AG04450 (cell line): ENCODE measurements at places on chromosomes 4 and X.

DNA sequence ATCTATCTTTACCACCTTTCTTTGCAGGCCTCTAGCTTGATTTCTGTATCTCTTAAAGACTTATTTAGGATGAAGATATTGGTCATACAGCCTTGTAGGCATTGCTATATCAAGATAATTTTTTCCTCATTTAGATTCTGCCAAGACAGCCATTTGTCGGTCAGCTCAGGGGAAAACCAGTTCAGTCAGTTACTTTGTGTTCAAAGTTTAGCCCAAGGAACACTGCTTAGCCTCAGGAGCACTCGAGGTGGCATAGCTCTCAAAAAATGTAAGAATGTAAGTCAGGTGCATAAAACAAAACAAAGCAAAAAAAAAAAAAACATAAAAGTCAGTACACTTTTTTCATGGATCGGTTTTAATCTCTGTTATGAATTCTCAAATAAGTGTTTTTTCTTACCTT, 43.4 kb downstream of the NRK start:
- DNase-seq, result no peak

GRCh38 chrX:48681539-48682183, 1.9 kb upstream of the WAS start:
- no peak for DNase-seq

DNA sequence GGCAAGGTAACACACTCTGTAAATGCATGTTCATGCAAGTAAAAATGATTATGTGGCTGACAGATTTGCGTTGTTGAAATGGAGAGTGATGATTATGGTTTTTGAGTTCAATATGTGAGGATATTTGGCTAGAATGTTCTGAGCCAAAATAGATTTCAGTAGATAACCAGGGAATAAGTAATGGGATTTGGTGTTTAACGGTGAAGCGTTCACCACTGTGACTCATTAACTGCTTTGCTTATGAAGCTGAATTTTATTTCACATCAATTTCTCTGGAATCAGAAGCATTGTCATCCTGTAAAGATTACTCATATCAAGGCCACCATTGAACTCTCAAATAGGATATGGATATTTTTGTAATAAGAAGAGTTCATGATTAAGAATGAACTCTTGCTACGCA, 11.7 kb downstream of the AFP start:
- no peak for DNase-seq

DNA sequence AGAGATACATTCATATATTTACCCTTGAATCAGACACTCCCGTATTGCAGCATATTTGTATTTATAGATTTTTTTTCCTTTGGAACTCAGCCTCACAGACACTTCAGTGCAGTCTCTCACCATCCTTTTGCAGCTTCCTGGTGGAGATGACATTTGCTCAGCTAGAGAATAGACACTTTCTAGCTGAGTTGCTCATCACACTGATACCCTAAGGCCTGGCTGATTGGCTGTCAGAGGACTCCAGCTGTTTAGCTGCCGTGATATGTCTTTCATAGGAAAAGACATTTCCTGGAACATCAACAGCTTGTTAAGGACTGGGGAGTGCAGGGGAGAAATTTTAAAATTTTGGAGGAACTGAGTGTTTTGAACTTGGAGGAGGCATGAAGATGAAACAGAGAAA, 429.6 kb downstream of the SMARCA1 start:
- DNase-seq, result no peak

- no peak for DNase-seq
Measured at GRCh38 chrX:151694661-151695582, at the start of gene PRRG3. PRRG3 (plus strand) TSS chrX:151695458; CDS start chrX:151698815, 3,357 bp downstream.

DNA sequence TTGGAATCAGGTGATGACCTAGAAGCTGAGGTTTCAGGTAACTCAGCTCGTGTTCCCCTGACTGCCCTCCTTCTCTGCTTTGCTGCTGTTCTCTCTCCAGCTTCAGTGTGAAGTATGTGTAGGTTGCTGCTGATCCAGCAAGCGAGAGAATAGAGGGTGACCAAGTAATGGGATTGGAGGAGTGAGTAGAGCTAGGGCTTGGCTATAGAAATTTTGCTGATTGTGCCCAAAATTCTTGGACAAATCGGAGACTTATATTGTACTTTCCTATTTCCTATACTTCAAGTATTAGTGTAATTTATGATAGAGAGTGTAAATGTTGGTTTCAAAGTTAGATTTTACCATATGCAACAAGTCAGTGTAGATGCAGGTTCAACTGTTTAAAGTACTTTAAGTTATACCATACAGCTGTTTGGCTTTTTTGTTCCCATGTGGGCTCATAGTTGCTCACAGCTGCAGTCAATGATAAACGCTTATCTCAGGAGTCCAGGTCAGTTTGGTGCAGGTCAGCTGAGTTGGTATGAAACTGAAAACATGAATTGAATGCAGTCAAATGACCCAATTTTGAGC, 48.0 kb downstream of the RAPGEF2 start:
- no peak for DNase-seq

DNA sequence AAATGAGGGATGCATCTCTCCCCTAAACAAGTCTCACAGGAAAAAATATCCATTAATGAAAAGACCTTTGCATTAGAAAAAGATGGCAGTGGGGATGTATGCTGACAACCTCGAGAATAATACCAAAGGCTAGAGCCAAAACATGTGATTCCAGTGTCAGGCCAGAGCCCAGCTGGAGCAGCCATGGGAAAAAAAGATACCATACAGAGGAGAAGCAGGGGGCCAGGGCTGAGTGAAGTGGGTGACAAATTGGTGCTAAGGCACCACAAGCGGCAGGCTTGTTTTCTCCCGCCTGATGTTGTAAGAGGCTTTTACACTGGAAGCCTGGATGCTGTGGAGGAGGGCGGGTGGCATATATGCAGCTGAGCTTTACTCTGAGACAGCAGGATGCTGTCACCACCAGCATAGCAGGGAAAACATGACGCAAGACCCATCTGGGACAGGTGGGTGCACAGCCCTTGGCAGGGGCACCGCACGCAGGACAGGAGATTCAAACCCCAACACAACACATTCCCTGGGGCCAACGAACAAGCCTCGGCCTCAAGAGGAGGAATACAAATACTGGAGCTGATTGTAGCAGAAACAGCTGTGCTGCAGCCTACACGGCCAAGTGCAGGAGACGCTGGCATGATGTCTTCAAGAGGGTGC, 91.9 kb downstream of the TSPAN5 start:
- no peak for DNase-seq

DNA sequence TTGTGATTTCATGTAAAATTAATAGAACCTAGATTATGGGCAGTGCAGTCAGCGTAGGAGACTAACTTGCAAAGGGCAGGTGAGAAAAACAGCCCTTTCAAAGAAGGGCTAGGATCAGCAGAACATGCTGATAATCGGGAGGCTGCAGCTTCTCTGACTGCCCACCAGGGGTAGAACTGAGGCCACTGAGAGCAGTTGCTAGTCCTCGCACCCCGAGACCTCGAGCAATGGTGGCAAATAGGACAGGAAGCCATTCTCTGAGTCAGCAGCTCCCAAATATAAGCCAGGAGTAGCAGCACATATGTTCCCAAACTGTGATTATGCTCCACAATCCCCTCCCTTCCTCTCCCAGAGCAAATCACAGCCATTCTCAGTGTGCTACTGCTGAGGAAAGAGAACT, 186.5 kb downstream of the MSL3 start:
- DNase-seq, result no peak

- no peak for DNase-seq
Measured at GRCh38 chrX:19805046-19805690, 82.2 kb downstream of the SH3KBP1 start.

DNA sequence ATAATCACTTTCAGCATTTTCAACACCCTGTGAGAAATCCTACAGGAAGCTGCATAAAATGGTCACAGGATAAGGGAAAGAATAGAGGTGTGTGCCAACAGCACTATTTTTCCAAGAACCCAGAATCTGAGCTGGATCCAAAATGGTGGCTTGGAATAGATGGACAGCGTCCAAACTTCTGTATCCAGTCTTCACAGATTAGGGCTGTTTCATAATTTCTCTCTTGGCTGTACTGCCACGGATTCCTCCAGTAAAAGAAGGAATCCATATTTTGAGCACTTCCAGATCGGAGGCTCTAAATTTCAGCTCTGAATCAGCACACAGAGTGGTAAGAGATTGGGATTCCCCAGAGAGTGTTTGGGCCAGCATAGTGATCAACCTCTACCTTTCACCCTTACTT, 12.2 kb downstream of the MAOB start:
- no peak for DNase-seq

GRCh38 chrX:148600131-148600530, 99.7 kb downstream of the AFF2 start:
- DNase-seq, result no peak

GRCh38 chr4:143183513-143184216, 1.1 kb upstream of the USP38 start:
- no peak for DNase-seq

- DNase-seq, result no peak
Measured at GRCh38 chr4:83125738-83126141, 11.2 kb upstream of the PLAC8 start.

DNA sequence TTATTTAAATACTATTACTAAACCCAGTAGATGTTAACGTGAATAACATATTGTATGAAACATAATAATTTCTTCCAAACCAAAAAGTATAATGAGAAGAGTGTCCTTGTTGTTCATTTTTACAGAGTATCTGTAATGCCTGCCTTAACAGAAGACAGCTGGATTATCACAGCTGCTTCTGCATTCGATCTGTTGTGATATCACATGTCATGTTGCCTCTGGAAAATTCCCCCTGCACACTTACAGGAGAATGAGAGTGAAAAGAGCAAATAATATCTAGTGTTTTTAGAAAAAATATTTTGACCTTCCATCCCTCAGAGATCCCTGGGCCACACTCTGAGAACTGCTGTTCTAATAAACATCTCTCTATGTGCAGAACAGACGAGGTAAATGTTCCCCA, 240.1 kb upstream of the NOCT start:
- no peak for DNase-seq

- no peak for DNase-seq
Measured at GRCh38 chrX:8760021-8760420, 28.1 kb upstream of the ANOS1 start.

GRCh38 chrX:122641826-122642225, 542.3 kb upstream of the GRIA3 start:
- no peak for DNase-seq

DNA sequence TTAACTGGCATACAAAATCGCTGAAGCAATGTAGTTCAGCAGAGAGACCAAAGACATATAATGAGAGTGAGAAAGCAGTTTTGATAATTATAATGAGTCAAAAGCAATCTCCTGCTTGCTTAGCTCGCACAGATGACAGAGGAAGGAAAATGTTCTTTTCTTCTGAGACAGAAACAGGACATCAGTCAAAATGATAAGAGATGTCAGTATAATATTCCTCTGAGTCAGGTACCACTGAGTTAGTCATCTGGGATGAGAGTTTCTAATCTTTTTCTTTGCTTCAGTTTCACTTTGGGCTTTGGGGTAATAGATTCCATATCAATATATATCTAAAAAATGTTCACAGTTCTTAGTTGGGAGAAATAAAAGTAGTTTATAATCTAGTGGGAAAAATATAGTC, 387.2 kb downstream of the PCDH7 start:
- DNase-seq, result no peak

DNA sequence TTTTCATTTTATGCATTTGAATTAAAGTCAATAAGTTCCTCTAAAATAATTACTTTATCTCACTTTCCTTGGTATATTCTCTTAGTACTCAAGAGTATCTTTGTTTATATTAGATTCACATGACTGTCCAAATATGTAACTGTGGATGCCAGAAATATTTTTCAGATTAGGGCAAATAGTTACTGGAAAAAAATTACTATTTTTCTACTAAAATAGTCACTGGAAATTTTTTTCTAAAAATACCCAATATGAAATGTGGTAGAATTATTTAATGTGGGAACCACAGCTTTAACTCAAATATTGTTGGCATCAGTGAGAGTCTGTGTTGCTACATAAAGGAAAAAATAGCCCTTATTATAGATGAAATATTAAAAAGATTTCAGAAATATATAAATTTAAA, 70.4 kb upstream of the NMU start:
- no peak for DNase-seq

DNA sequence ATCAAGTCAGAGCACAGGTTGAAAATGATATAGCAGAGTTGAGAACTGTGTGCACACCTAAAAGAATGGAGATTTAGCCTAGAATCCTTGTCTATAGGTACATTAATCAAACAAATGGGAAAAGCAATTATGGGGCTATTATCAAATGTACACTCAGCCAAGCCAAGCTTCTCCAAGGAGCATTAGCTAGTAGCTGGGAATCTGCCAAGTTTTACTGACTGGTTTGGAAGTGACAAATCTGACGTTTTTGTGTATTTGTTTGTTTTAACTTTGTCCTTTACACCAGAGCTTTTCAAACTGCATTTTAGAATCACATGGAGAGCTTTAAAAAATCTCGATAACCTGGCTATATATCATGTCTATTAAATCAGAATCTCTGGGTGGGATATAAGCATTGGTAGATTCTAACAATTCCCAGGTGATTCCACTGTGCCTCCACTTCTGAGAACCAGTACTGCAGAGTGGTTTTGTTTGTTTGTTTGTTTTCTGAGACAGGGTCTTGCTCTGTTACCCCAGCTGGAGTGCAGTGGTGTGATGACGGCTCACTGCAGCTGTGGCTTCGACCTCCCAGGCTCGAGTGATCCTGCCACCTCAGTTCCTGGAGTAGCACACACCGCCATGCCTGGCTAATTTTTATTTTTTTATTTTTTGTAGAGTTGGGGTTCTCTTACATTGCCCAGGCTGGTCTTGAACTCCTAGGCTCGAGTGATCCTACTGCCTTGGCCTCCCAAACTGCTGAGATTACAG, 279.8 kb downstream of the UNC5C start:
- DNase-seq, result no peak

GRCh38 chrX:13667919-13668318, 15.0 kb downstream of the TCEANC start:
- no peak for DNase-seq

- no peak for DNase-seq
Measured at GRCh38 chr4:75432683-75433082, 81.5 kb downstream of the RCHY1 start.

DNA sequence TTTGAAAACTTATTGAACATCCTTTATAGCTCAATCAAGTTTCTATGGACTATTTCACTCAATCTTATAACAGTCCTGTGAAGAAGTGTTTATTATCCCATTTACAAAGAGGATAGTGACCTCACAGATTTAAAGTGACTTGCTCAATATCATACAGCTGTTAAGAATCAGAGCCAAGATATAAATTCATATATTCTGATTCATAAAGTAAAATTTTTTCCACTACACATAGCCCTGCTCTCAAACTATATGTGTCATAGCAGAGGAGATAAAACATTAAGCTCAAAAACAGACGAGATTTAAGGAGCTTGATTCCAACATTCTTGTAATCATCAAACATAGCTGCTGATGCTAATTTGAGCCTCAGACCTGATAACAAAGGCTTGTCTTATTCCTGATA, 226.8 kb downstream of the CAMK2D start:
- no peak for DNase-seq

DNA sequence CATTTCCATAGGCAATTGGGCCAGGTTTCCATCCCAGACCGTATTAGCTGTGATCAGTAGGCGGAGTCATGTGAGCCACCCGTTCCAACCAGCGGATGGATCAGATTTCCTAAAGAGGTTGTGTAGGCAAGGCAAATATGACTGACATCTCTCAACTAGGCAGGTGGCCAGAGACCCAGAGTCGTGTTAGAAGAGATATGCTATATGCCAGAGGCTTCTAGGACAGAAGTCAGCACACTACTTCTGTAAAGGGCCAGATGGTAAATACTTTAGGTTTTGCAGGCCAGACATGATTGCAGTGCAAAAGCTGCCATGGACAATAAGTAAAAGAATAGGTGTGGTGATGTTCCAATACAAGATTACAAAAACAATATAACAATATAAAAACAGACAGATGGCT, 788.4 kb downstream of the RPA4 start:
- DNase-seq, result no peak

GRCh38 chr4:15899511-15899910, 39.0 kb downstream of the FGFBP1 start:
- DNase-seq, result no peak
